ENCODE measurements at places on chromosomes 4 and X.

GRCh38 chr4:80179637-80180161, 17.6 kb upstream of the PRDM8 start:
- no peak for DNase-seq

DNA sequence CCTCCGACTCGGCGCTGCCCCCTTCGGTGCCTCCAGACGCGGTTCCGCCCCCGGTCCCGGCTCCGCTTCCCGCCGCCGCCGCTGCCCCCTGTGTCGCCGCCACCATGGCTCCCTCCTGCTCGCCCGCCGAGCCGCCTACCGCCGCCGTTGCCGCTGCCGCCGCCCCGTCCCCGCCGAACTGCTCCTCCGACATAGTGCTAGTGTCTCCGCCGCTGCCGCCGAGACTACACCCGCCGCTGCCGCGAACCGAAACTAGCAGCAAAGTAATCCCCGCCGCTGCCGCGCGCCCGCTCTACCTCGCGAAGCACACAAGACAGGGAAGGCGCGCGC, 340 bp downstream of the HNRNPD start:
- no peak for DNase-seq

- no peak for DNase-seq
Observed at GRCh38 chr4:176090115-176090514, 24.5 kb downstream of the WDR17 start.

GRCh38 chr4:88957570-88957969, 99.4 kb downstream of the FAM13A start:
- no peak for DNase-seq

DNA sequence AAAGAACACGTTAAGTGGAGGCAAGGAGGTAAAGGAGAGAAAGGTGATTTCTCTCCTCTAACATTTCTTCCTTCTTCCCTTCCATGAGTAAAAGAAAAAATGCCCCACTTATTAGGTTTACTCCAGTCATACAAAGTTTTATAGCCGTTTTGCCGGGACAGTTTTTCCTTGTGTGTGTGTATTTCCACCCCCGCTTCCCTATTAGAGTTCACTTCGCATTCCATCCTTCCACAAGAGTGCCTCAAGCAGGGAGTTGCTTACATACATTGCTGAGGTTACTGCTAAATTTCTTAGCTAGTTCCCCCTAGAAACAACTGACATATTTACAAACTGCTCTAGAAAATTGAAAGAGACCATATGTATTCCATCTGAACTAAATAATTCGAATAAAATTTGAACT, 45.2 kb upstream of the BMP15 start:
- DNase-seq = no peak

DNA sequence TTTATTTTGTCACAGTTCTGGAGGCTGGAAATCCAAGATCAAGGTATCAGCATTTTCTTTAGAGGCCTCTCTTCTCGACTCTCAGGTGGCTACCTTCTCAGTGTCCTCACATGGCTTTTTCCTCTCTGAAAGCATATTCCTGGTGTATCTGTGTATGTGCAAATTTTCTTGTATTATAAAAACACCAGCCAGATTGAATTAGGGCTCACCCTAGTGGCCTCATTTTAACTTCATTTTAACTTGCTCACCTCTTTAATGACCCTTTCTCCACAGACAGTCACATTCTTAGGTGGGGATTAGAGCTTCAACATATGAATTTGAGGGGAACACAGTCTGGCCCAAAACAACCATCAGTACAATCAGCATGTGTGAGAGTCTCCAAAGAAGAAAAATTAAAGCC, 542.4 kb upstream of the FAM241A start:
- DNase-seq = no peak

- no peak for DNase-seq
Observed at GRCh38 chrX:40153345-40154249, 55.8 kb upstream of the BCOR start.

- no peak for DNase-seq
Observed at GRCh38 chr4:123398853-123399626, 2.4 kb downstream of the SPRY1 start.

DNA sequence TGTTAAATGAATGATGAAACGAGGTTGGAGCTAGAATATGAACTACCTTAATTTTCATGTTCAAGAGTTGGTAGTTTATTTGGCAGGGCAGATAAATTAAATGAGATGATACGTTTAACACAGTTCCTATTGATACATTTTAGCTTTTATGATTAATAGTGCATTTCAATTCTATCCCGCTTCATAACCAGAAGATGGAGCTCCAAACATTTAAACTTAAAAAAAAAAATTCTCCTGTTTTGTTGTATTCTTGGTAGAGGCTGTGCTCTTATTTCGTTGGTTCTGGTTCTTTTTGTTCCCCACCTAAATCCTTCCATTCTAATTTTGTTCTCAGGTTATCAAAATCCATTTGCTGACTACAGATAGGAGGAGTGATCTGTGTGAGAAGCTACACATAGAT, 71.8 kb upstream of the PTPN13 start:
- DNase-seq = no peak

DNA sequence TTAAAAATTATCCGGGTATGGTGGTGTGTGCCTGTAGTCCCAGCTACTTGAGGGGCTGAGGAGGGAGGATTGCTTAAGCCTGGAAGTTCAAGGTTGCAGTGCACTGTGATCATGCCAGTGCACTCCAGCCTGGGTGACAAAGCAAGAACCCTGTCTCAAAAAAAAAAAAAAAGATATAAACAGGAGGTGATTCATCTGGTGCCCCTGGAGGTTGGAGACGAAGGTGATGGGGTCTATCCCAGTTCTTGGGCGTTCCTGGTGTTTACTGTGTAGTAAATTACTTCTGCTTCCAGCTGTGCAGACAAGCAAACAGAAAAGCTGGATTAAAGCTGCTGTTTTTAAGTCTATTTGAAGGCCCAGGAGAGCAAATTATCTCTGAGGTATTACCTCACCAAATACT, 19.9 kb downstream of the GPKOW start:
- no peak for DNase-seq
